HCT116 (cell line): ENCODE measurements at places on chromosomes 3 and 15. TPM values are rescaled to one million over a fixed set of nuclear protein-coding genes. Genes with fewer than 3 reads are reported as not detected.

- peaks cover 28% of the 10 kb centered on the region for H3K4me1 ChIP-seq
- H3K27ac ChIP-seq: no peak overlapping the region
- no peaks in the 10 kb centered on the region for H3K36me3 ChIP-seq
- no peak for DNase-seq
- H3K4me3 ChIP-seq: no peak overlapping the region
- H3K27me3 ChIP-seq: no peaks in the 10 kb centered on the region
These were observed 242.6 kb upstream of the TPRG1 start for GRCh38 chr3:188929137-188929536.

- no peak overlapping the region for H3K27ac ChIP-seq
- DNase-seq: no peak
- no peaks in the 10 kb centered on the region for H3K4me1 ChIP-seq
- H3K4me3 ChIP-seq: no peak overlapping the region
These were observed 92.2 kb upstream of the TNFAIP8L3 start for GRCh38 chr15:51186891-51187290.

GRCh38 chr3:59245859-59246501, 196.2 kb upstream of the CFAP20DC start:
- no peak for DNase-seq
- no peaks in the 10 kb centered on the region for H3K4me1 ChIP-seq
- no peaks in the 10 kb centered on the region for H3K27me3 ChIP-seq
- H3K27ac ChIP-seq: no peak overlapping the region
- no peaks in the 10 kb centered on the region for H3K36me3 ChIP-seq

GRCh38 chr3:189331002-189331418, 159.2 kb downstream of the TPRG1 start:
- H3K4me1 ChIP-seq: no peaks in the 10 kb centered on the region
- H3K27ac ChIP-seq: no peak overlapping the region
- H3K36me3 ChIP-seq: no peaks in the 10 kb centered on the region
- no peak for DNase-seq
- no peak overlapping the region for H3K4me3 ChIP-seq

DNA sequence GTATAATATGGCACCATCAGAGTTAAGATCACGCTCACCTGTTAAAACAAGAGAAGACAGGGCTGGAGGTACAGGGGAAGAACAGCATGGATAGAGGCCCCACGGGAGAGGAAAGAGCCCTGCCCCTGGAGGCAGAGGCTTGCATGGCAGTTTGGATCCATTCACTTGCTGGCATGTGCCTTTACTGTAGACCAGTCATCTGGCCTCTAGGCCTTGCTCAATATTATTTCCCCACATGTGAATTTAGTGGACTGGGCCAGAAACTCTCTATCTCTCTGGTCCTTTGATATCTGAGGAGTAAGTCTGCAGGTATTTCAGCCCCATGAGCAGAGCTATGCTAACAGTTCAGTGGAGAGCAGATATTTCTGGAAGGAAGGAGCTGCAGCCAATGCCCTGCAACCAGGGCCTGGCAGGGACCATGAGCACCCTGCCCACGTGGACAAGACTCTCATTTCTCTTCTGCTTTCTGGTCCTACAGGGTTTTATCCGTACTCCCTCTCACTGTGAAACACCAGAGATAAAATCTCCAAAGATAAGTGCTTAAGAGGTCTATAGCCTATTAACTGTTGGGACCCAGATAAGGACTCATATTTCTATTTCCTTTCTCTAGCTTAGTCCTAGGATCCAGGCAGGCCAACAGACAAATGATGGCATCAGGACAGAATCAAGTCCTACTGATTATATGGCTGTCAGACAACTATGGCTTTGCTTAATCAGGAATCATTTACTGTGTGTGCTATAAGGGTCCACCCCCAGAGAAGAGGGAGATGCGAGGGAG, 65.0 kb downstream of the CLDN11 start:
- H3K36me3 ChIP-seq: no peaks in the 10 kb centered on the region
- H3K27me3 ChIP-seq: no peaks in the 10 kb centered on the region
- H3K4me1 ChIP-seq: no peaks in the 10 kb centered on the region

DNA sequence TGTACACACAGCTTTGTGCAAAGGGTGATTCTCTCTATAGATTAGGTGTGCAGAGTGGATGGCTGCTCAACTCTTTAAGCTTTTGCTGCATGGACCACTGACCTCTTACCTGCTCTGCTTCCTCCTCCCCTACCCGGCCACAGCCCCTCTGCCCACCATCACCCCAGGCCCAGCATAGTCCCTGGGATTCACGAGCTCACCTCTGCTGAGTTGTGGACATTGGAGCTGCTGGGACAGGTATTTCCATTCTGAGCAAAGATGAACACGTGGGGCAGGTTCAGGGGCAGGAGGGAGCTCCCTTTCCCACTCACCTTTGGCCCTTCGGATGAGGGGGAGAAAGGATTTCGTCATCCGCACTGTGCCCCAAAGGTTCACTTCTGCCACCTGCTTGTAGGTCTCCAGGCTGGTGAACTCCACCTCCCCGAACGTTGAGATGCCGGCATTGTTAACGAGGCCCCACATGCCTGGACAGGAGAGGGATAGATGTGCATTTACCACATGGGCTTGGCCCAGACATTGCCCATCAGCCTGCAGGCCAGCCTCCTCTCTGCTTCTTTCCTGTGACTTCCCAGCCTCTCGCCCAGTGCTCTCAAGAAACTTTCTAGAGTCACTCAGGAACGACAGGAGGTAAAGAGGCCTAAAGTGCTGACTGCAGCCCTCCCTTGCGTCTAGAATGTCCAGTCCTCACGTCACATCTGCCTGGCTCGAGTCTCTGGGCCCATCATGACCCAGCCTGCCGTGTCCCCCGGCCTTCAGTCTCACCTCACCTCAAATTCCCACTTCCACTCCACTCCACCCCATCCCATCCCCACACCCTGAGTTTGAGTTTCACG, 41.6 kb downstream of the BDH1 start:
- H3K36me3 ChIP-seq: no peaks in the 10 kb centered on the region
- H3K4me1 ChIP-seq: peaks cover 9% of the 10 kb centered on the region
- H3K27me3 ChIP-seq: no peaks in the 10 kb centered on the region
- no peak overlapping the region for H3K4me3 ChIP-seq
- DNase-seq: no peak

TJP1 gene
- 83.6 TPM for total RNA-seq

UPK1B gene
- not detected for total RNA-seq

CHRNB4 gene
- 2.0 TPM for total RNA-seq
